ENCODE measurements at places on chromosomes 3 and 15.

DNA sequence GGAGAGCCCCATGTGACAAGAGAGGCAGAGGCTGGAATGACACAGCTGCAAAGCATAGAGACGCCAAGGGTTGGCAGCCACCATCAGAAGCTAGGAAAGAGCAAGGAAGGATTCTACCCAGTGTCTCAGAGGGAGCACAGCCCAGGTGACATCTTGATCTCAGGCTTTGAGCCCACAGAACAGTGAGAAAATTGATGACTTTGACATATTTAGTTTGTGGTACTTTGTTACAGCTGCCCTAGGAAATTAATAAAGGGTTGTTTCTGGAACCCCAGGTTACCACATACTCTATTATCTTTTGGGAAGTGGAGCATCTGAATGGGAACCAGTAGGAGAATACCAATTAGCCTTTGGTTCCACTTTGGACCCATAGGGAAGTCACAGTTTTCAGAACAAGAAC is 231.7 kb downstream of the ZNF621 start:
- DNase-seq, result no peak

- DNase-seq, result no peak
Measured at GRCh38 chr15:62449638-62450037, 284.6 kb upstream of the C2CD4B start.

DNA sequence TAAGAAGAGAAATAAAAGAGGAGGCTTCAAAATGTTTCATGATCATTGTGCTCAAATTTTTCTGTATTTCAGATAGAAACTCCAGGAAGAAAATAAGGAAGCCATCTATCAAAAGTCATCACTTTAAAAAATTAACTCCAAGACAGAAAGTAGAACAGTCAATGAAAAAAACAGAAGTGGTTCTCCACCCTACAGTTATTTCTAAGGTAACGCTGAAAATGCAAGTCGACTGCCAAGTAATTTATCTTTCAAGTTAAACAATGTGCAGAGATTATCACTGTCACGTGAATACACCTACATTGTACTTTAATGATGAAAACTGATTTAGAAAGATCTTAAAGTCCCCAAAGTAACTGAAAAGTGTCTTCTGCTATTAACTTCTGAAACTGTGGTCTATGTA is 78.5 kb upstream of the SNRPA1 start:
- no peak for DNase-seq

- DNase-seq, result no peak
Measured at GRCh38 chr3:190538288-190538687, 24.4 kb downstream of the IL1RAP start.

DNA sequence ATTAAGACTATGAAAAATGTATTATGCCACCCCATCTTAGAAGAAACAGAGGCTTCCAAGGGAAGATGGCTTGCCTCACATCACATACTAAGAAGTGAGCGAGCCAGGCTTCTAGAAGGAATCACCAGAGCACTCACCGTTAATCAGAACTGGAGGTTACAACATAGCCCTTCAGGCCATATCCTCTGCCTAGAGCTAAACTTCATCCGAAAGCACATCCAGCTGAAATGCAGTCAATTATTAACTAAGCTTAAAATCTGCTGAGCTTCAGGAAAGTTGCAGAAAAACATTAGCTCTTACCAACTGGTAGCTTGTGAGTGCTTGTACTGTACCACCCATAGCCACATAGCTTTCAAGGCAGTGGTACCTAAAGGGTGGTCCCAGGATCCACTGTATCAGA is 483.2 kb downstream of the TBL1XR1 start:
- no peak for DNase-seq

GRCh38 chr3:141659821-141660613 is 78.1 kb upstream of the RNF7 start:
- no peak for DNase-seq

DNA sequence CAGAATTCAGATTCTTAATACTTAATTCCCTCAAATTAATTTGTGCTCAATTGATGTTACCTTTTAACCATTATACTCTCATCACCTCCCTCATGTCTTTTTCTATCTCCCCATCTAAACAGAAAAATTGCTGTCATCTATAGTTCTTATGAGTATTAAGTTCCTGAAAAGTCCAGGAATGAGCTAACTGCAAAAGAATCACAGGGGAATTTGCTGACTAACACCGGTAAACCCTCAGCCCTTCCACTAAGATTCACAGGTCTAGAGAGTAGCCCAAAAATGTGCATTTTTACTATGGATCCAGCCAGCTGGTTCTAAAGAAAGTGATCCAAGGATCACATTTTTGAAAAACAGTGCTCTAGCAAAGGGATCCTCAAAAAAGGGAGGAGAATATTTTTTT is 67.0 kb downstream of the SETD2 start:
- DNase-seq, result peak; percentile 53

DNA sequence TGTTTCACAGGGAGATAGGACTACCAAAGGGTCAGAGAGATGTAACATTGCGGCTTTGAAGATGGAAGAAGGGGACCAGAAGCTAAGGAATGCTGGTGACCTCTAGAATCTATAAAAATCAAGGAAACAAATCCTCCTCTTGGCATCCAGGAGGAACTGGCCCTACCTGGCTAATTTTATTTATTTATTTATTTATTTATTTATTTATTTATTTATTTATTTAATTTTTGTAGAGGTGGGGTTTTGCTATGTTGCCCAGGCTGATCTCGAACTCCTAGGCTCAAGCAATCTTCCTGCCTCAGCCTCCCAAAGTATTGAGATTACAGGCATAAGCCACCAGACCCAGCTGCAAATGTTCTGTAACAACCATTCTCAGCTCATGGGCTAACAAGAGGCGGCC is 19.7 kb downstream of the MYL3 start:
- no peak for DNase-seq

DNA sequence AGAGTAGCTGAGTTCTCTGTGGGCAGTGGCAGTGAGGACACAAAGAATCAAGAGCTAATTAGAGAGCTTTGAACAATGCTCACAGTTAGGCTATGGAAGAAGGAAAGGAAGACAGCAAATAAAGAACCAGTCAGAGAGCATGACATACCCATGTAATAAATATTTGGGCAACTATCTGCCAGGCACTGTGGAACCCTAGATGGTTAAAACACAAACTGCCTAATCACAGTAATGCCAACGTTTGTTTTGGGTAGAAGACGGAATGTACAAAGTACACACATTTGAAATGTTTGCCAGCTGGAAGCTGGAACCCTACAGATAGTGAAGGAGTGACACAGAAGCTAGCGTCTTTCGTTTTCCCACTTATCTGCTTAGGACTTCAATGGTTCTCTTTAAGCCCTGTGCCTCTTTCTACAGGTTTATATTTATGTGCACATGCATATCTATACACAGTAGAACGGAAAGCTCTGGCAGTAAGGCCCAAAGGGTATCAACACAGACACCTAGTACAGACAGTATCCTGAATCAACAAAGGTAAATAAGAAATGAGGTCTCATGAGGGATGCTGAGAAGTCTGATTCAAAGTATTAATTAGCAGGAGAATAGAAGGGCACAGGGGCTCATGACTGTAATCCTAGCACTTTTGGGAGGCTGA is 44.6 kb downstream of the ANKRD28 start:
- no peak for DNase-seq

DNA sequence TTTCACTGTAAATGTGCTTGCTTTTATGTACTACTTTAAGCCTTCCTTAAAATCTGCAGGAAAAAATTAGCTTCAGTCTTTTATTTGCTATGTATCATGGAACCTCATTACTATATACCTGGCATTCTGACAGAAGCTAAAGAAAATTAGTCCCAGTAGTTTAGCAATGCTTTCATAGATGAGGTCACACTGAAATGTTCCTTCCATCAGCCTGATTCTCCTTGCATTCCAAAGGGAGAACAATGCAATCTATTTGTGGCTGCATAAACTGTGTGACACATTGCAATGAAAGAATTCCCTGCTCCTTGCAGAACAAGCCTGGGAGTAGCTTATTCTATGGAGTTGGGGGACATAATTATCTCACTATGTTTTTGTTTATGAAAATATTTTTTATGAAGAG is 691.5 kb upstream of the ARPP21 start:
- DNase-seq, result no peak

- no peak for DNase-seq
Measured at GRCh38 chr15:56323435-56323834, 41.8 kb upstream of the TEX9 start.

DNA sequence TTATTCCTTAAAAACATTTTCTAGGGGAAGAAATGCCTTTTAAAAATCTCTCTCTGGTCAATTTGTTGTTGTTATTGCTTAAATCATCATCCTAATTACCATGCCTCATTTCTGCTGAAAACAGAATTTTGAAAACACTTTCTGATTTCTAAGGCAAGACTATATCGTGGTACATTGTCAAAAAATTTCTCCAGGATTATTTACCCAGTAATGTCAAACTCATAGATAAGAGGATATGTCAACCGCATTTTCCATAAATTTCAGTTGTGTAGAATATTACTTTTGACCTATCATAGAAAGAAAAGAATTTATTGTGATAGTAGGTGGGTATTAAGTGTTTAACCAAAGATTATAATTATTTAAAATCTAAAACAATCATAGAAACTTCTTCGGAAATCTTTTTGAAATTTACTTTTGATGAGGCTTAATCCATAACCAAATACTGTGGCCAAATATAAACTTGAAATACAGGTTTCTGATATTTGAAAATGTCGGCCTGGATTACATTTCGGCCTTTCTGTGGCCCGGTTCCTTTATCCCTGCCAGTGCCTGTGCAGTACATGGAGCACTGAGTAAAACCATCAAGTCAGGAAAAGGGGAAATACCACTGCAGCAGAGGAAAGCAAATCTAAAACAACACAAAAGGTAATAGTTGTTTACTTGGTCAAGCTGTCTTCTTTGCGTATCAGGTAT is 173.4 kb downstream of the MYRIP start:
- no peak for DNase-seq

DNA sequence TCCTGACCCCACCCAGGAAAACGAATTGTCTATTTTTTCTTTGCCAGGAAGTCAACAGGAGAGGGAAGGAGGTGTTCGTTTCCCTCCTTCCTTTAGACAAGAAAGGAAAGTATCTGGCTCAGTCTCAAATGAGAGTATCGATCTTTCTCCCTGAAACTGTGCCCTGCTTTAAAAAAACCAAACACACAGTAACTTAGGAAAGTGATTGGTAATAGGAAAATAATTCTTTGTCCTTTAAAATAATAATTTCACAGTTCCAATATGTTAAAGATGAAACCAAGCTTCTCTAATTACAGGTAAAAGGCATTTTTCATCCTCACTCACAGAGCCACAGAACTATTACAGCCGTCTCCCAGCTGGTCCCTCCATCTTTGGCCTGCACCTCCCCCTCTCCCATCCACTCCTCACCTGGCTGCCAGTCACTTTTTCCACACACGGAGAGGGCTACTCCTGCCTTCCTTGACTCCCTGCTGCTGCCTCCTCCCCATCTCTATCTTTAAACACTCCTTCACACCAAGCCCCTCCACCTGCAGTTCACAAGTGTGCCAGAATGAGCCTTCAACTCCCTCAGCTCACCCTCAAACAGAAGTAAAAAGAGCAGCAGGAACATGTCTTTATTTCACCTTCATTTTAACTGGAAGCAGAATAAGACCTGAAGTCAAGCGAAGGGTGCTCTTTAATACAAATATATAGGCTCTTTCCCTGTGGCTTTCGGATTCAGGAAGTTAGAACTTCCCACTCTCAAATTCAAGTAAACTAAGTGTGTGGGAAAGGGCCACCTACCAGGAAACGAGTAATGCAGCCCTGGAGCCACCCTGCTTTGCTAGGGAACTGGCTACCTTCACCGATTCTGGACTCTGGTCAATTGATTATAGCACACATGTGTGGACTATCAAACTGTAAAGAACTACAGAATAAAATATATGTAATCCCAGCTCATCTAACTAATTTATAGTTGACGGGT is 116.4 kb downstream of the SENP2 start:
- no peak for DNase-seq

DNA sequence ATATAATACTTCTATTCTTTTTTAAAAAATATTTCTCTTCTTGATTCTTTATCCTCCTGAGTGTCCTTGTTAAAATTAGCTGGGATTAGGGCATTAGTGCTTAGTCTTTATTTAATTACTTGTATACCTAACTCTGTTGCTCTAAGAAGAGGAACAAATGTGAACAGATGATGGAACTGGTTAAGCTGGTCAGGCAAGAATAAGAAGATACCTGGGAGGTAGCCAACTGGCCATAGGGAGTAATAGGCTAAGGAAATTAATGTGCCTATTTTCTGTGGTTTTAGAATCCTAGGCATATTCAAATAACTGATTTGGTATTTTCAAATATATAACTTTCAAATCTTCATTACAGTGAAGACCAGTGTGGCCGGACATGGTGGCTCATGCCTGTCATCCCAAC is 54.4 kb downstream of the EIF3J start:
- no peak for DNase-seq

GRCh38 chr15:71106802-71107500 is 8.3 kb upstream of the THSD4 start:
- DNase-seq, result no peak

GRCh38 chr3:123807820-123808219 is 76.3 kb downstream of the MYLK start:
- DNase-seq, result no peak

DNA sequence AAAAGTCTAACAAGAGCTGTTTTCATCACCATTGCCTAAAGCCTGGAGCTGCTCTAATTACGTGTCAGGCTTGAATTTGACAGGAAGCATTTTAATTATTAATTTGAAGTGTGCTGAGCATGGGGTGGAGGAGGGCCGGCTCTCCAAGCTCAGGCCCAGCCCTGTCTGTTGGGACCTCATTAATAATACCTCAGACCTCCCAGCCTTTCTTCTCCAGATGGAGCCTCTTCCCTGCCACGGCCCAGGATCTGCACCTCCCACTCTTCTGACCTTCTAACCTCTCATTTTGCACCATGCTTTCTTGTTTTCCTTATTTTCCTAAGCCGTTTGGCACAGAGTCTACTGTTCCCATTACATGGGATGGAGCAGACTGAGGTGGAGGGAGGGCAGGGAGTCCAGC is 30.0 kb downstream of the INSYN1 start:
- no peak for DNase-seq

DNA sequence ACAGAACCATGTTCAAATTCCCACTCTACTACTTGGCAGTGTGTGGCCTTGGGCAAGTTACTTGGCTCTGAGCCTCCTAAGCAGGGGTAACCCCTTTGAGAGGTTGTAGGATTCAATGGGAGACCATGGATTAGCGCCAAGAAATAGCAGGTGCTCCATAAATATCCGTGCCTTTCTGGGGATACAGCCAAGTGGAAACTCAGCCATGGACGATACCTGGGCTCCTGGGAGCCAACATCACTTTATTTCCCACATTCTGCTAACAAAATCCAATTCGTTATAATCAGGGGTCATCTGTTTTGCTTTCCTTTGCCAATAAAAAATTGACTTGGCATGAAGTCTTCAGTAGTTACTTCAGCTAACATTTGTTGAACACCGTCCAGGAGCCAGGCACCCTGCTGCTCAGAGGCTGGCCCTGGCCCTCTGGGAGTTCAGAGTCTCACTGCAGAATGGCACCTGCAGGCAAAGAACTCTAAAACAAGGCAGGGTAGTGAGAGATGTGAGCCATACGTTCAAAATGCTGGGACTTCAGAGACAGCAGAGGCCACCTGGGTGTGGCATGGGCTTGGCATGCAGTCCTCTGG is 42.3 kb downstream of the ZDHHC19 start:
- DNase-seq, result no peak

- no peak for DNase-seq
Measured at GRCh38 chr15:54387799-54388198, 409.6 kb downstream of the UNC13C start.

GRCh38 chr3:125212091-125212508 is 448 bp downstream of the SLC12A8 start:
- DNase-seq, result no peak
